ENCODE measurements at places on chromosomes 11 and 22. TPM values are rescaled to one million over a fixed set of nuclear protein-coding genes. Genes with fewer than 3 reads are reported as not detected.

Gene ADM2
- polyA plus RNA-seq = not detected

Gene UBQLNL
- polyA plus RNA-seq = 0.09 TPM

Gene PLAAT4
- 7.7 TPM for polyA plus RNA-seq

Gene OVCH2
- polyA plus RNA-seq = 0.06 TPM

Gene SAA1
- polyA plus RNA-seq = 7,745 TPM

Gene CNIH2
- 1.3 TPM for polyA plus RNA-seq

Gene AP2A2
- polyA plus RNA-seq = 37.3 TPM

Gene RIBC2
- 0.56 TPM for polyA plus RNA-seq

Gene PITPNB
- 40.0 TPM for polyA plus RNA-seq

Gene CADM1
- polyA plus RNA-seq = 8.6 TPM

Gene OTOG
- polyA plus RNA-seq = not detected

Gene MPPED2
- 0.51 TPM for polyA plus RNA-seq

Gene UBQLN3
- not detected for polyA plus RNA-seq

Gene MS4A15
- 0.03 TPM for polyA plus RNA-seq

Gene ADAMTS8
- polyA plus RNA-seq = 0.82 TPM

Gene SLCO2B1
- polyA plus RNA-seq = 16.5 TPM

Gene FAT3
- 0.05 TPM for polyA plus RNA-seq

Gene AIFM3
- 0.87 TPM for polyA plus RNA-seq

Gene VSIG10L2
- polyA plus RNA-seq = 0.13 TPM

Gene PRR33
- 0.11 TPM for polyA plus RNA-seq

Gene SPA17
- 2.8 TPM for polyA plus RNA-seq

Gene STK33
- not detected for polyA plus RNA-seq

Gene SLC36A4
- 5.1 TPM for polyA plus RNA-seq

Gene TBX10
- polyA plus RNA-seq = not detected

Gene EP300
- 7.8 TPM for polyA plus RNA-seq

Gene HSD17B12
- 20.4 TPM for polyA plus RNA-seq

Gene GRIA4
- 0.26 TPM for polyA plus RNA-seq

Gene PLXNB2
- polyA plus RNA-seq = 80.4 TPM

Gene C22orf15
- 0.12 TPM for polyA plus RNA-seq

Gene PRAME
- polyA plus RNA-seq = not detected

Gene FZD4
- polyA plus RNA-seq = 14.9 TPM

Gene GDPD4
- not detected for polyA plus RNA-seq

Gene ACR
- polyA plus RNA-seq = 0.25 TPM

Gene RAB36
- polyA plus RNA-seq = 1.6 TPM

Gene MEI1
- 0.34 TPM for polyA plus RNA-seq

Gene GDPD5
- 34.1 TPM for polyA plus RNA-seq

Gene PGA5
- 0.13 TPM for polyA plus RNA-seq

Gene MYO18B
- 0.06 TPM for polyA plus RNA-seq

Gene CDC45
- 0.23 TPM for polyA plus RNA-seq

Gene SLC22A12
- 0.09 TPM for polyA plus RNA-seq

Gene DRICH1
- 0.12 TPM for polyA plus RNA-seq

Gene DDI1
- not detected for polyA plus RNA-seq

Gene TIMM10B
- polyA plus RNA-seq = 27.1 TPM

Gene SCARF2
- 9.5 TPM for polyA plus RNA-seq

Gene MS4A3
- 1.1 TPM for polyA plus RNA-seq

Gene UBTFL1
- polyA plus RNA-seq = not detected

Gene CASP5
- 1.2 TPM for polyA plus RNA-seq

Gene TNNI2
- 2.5 TPM for polyA plus RNA-seq

Gene KRTAP5-11
- polyA plus RNA-seq = not detected

Gene PLAAT5
- 11.1 TPM for polyA plus RNA-seq

Gene SMIM35
- not detected for polyA plus RNA-seq

Gene FOSL1
- 28.1 TPM for polyA plus RNA-seq

Gene SLC39A13
- polyA plus RNA-seq = 42.0 TPM

Gene E2F8
- polyA plus RNA-seq = 0.02 TPM

Gene OR8G1
- polyA plus RNA-seq = not detected
